ENCODE measurements at places on chromosomes 1 and 21.

- no peak for DNase-seq
These were observed 619.2 kb downstream of the SMYD3 start for GRCh38 chr1:245887829-245888228.

DNA sequence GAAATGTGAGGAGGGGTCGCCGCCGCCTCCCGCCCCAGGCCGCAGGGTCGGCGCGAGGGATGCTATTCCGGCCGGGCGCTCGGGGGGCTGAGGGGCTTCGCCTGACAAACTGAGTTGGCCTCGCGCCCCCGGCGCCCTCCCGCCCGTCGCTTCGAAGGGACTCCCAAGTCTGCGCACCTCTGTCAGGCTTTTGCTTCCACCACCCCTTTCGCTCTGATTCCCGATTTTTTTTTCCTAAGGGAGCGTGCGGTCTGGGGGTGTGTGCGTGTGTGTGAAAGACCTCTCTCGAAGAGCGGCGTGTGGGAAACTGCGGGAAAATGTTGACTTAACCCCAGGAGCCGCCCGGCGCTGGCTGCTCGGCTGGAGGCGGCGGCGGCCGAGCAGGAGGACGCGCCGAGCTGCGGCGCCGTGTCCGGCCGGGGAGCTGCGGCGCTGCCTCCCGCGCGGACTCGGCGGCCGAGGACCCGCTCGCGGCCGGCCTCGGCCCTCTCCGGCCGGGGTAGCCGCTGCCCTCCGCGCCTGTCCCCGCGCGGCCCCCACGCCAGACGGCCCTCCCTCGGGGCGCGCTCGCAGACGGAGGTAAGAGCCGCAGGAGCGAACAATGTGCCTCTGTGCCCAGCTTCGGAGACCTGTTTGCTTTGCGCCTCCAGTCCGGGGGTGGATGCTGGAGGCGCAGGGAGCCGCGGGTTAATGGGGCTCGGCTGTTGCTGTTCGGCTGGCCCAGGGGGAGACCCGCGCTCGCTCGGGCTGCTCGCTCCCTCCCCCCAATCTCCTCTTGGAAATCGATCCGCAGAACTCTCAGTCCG is 1.1 kb downstream of the ADGRL2 start:
- peak; percentile 10 for DNase-seq

DNA sequence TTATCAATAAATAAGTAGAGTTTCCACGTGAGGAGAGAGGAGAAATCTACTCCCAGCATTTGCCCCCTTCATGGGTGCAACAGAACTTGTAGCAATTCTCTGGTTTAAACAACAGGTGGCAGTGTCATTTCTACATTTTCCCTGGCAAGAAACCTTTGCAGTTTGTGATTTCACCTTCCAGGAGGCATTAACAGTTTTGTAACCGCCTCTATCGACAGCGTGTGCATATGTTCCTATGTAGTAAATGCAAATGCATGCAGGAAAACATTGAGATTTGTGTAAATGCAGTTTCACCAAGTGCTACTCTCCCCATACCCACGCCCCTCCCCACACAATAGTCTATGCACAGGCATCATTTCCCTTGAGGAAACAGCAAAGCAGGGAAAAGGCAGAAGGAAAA is 494.7 kb downstream of the SMYD3 start:
- peak; percentile 6 for DNase-seq

GRCh38 chr1:161439280-161440232 is 65.7 kb upstream of the FCGR2A start:
- DNase-seq = peak; percentile 55

GRCh38 chr21:15742052-15742670 is 12.4 kb downstream of the USP25 start:
- DNase-seq = no peak

GRCh38 chr1:78370356-78370755 is 120.4 kb upstream of the PTGFR start:
- DNase-seq = no peak

DNA sequence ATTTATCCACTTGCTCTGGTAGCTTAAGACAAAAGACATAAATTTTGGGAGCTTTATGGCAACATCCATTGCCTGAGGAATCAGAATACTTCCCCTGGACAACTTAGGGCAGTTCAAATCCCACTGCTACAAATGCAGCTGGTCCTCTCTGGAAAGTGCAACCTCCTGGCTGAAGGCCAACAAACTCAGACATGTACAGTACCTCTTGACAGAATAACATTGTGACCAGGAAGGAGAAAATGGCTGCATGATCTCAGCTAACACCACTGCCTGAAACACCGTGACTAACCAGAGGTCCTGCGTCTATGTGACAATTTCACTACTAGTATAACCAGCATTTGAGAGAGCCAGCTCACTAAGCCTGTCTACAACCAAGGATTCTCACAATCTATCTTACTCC is 218.9 kb downstream of the CRB1 start:
- DNase-seq = no peak

DNA sequence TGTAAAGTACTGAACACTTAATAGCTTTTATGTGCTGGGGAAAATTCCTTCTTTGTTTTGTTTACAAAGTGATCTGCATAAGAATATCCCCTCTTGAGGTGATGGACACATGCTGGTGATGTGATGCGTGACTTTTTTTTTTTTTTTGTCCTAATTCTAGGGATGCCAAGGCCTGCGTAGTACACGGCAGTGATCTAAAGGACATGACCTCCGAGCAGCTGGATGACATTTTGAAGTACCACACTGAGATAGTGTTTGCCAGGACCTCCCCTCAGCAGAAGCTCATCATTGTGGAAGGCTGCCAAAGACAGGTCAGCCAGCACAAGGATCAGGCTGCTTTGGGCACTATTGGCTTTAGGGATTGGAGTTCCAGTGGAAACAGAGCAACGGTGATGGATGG is 24.7 kb downstream of the ATP1A1 start:
- DNase-seq = no peak

GRCh38 chr1:61754545-61754944 is 12.3 kb downstream of the PATJ start:
- DNase-seq = no peak

Measured in activated CD4-positive, alpha-beta T cell treated with anti-CD3 and anti-CD28 coated beads for 36 hours (primary cell).